Thoracic aorta (tissue), 2 donors: ENCODE measurements at places on chromosomes 12 and 14. TPM values are rescaled to one million over a fixed set of nuclear protein-coding genes. Genes with fewer than 3 reads are reported as not detected.

The GLIPR1L1 gene
- not detected for total RNA-seq

The C14orf93 gene
- 19.7 TPM for total RNA-seq

The RPS29 gene
- 4,116 TPM for total RNA-seq

The SLC17A8 gene
- not detected for total RNA-seq

GRCh38 chr12:121490401-121491281 is 90.2 kb downstream of the KDM2B start:
- no peak overlapping the region for H3K4me3 ChIP-seq
- no peaks in the 10 kb centered on the region for H3K4me1 ChIP-seq
- no peak for DNase-seq
- H3K36me3 ChIP-seq = no peaks in the 10 kb centered on the region
- H3K27ac ChIP-seq = no peak overlapping the region
- H3K27me3 ChIP-seq = no peaks in the 10 kb centered on the region

GRCh38 chr12:111441107-111441928 is 35.6 kb downstream of the SH2B3 start:
- no peaks in the 10 kb centered on the region for H3K27me3 ChIP-seq
- peaks cover 45% of the 10 kb centered on the region for H3K4me1 ChIP-seq
- H3K4me3 ChIP-seq = no peak overlapping the region
- DNase-seq = no peak
- peaks cover 3% of the 10 kb centered on the region for H3K36me3 ChIP-seq

GRCh38 chr12:93875157-93875556 is 198.0 kb downstream of the CRADD start:
- peaks cover 5% of the 10 kb centered on the region for H3K4me1 ChIP-seq
- H3K27ac ChIP-seq = no peak overlapping the region
- no peaks in the 10 kb centered on the region for H3K36me3 ChIP-seq
- H3K4me3 ChIP-seq = no peak overlapping the region
- H3K27me3 ChIP-seq = no peaks in the 10 kb centered on the region
- no peak for DNase-seq

DNA sequence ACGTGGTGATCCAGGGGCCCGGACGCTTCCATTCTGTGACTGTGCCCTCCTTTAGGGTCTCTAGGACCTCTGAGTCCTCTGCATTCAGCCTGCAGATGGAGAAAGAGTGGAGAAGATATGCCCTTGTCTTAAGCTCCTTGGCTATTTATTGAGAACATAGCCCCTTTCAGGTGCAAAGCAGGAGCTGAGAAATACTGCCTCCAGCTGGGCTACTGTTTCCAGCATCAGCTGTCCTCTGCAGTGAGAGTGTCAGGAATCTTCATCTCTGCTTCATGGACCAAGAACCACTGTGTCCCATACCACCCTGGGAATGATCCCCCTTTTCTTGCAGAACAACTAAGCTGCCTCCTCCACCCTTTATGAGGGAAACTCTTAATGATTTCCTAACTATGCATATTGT is 47.8 kb upstream of the CEP83 start:
- H3K27ac ChIP-seq = no peak overlapping the region
- DNase-seq = no peak
- H3K36me3 ChIP-seq = no peaks in the 10 kb centered on the region
- no peaks in the 10 kb centered on the region for H3K4me1 ChIP-seq

DNA sequence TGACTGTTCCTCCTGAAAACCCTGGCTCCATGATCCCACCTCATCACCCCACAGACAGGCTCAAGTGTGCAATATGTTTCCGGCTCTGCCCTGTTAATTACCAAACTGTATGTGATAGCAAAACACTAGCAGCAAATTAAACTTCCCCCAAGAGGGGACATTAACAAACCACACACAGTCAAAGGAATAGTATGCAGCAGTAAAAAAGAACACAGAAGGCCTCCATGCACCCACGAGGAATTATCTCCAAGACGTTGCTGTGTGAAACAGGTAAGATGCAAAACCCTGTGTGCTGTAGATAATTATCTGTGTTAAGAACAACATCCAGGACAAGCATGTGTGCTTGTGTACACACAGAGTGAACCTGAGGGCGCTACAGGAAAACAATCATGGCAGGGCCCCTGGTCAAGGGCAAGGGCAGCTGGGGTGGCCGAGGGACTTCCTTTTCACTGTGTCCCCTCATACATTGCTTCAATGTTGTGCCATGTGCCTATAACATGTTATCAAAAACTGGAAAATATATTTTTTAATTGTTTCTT is 35.8 kb downstream of the ITPK1 start:
- no peaks in the 10 kb centered on the region for H3K36me3 ChIP-seq
- no peak overlapping the region for H3K27ac ChIP-seq
- H3K4me1 ChIP-seq = peaks cover 19% of the 10 kb centered on the region
- H3K4me3 ChIP-seq = no peak overlapping the region

GRCh38 chr14:36690311-36691040 is 28.8 kb downstream of the PAX9 start:
- H3K4me3 ChIP-seq = no peak overlapping the region
- H3K27ac ChIP-seq = no peak overlapping the region
- no peaks in the 10 kb centered on the region for H3K4me1 ChIP-seq
- H3K27me3 ChIP-seq = no peaks in the 10 kb centered on the region
- H3K36me3 ChIP-seq = no peaks in the 10 kb centered on the region

DNA sequence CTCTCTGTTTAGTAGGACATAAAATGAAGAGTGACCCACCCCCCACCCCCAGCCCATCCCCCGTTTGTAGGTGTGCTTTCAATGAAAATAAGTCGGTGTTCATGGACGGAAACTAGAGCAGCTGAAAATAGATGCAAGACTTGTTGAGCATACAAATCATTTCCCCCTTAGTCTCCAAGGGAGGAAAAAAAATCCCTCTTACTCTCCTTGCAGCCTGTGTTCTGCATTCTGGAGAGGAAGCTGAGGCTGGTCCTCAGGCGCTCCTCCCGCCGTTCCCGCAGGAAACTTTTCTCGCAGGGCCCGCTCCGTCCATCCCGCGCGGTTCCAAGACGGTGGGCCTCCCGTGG is 259.0 kb upstream of the E2F7 start:
- H3K27me3 ChIP-seq = no peaks in the 10 kb centered on the region
- peaks cover 5% of the 10 kb centered on the region for H3K4me1 ChIP-seq
- no peak for DNase-seq
- H3K4me3 ChIP-seq = peak overlapping the region; percentile 76
- no peaks in the 10 kb centered on the region for H3K36me3 ChIP-seq
- no peak overlapping the region for H3K27ac ChIP-seq

- no peaks in the 10 kb centered on the region for H3K36me3 ChIP-seq
- peak; percentile 22 for DNase-seq
- H3K27me3 ChIP-seq = no peaks in the 10 kb centered on the region
- H3K4me3 ChIP-seq = no peak overlapping the region
- H3K27ac ChIP-seq = no peak overlapping the region
- H3K4me1 ChIP-seq = no peaks in the 10 kb centered on the region
Observed at GRCh38 chr12:62799126-62799736, 135.7 kb downstream of the PPM1H start.

- DNase-seq = no peak
- no peaks in the 10 kb centered on the region for H3K4me1 ChIP-seq
- no peak overlapping the region for H3K27ac ChIP-seq
- H3K27me3 ChIP-seq = no peaks in the 10 kb centered on the region
Observed at GRCh38 chr12:53428741-53429140, 5.1 kb downstream of the AMHR2 start.

DNA sequence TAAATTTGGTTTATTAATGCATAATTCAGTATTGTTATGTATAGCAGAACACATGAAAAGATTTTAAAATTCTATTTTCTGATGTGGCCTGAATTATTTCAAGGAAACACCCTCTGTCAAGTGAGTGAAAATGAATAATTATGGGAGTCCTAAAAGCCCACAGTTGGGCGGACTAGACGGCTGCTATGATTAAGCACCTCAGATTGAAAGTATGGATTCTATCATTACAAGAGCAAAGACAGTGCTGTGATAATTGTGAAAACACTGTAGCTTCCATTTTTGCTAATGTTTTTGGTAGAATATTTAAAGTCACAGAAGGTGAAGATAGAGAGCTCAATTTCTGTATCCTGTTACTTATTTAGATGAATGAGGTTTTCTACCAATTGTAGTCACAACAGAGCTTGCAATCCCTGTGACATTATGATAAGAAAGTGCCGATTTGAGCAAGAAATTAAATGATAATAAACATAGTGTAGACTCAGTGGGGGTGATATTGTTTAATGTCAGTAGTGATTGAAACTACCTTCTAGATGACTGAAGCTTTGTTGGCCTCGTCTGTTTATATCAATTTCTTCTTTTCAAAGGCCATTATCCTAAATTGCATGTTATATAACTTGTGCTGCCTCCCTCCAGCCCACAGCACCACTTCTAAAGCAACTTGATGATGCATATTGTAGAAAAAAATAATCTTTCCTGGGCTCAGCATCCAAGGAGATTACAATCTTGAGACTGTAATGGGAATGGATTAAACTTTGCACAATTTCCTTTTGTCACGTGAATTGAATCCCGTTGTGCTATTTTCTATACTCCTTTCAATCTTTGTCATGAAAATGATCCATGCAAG is 359.8 kb downstream of the BTG1 start:
- no peaks in the 10 kb centered on the region for H3K27me3 ChIP-seq
- H3K4me3 ChIP-seq = no peak overlapping the region
- DNase-seq = no peak
- no peaks in the 10 kb centered on the region for H3K36me3 ChIP-seq
- no peaks in the 10 kb centered on the region for H3K4me1 ChIP-seq
- no peak overlapping the region for H3K27ac ChIP-seq
